ENCODE measurements at places on chromosomes 5 and 9.

- DNase-seq, result no peak
Observed at GRCh38 chr5:89435347-89435746, 552.4 kb upstream of the MEF2C start.

GRCh38 chr5:116573279-116573701 lies 1.3 kb downstream of the SEMA6A start:
- DNase-seq, result peak; percentile 69

DNA sequence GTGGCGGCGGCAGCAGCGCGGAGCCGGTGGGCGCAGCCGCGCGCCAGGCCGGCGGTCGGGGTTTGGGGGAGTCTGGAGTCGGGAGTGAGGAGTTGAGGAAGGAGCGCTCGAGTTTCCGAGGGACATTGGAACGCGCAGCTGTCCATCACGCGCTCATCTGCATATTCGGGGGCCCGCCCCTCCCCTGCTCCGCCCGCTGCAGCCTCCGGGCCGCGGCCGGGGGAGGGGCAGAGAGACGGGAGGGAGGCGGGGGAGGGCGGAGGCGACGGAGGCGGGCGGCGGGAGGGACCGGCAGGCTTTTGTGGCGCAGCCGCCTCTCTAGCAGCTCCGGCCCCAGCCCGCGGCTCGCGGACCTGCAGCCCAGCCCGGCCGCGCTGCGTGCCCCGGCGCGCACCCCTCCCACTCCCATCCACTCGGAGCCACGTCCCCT lies at the start of gene IRX2:
Gene IRX2 (minus strand): TSS at position 86 of the 430 bp plus-strand sequence. CDS start 264 bp downstream, outside the sequence.
- peak; percentile 87 for DNase-seq

GRCh38 chr5:1103505-1104326 lies 8.1 kb downstream of the SLC12A7 start:
- peak; percentile 88 for DNase-seq

- no peak for DNase-seq
Observed at GRCh38 chr5:112192072-112192471, 227.0 kb downstream of the EPB41L4A start.

DNA sequence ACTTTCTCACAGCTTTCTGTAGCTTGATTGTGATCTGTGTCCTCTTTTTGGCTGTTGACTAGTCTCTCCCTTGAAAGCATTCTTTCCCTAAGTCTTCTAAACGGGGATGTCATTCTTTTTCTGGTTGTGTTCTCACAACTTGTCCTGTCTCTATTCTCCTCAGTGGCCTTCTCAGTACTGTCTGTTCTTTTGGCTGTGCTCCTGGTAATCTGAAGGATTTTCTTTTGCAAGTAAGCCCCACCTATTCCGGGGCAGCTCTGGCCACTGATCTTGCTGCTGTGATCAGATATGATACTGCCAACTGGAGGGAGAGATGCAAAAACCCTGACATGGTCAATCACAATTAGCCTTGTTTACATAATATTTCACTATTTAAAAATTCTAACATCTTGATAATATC lies 172.2 kb downstream of the CDC42SE2 start:
- no peak for DNase-seq

- DNase-seq, result no peak
Observed at GRCh38 chr5:143870871-143871632, 59.1 kb downstream of the HMHB1 start.

- peak; percentile 29 for DNase-seq
Observed at GRCh38 chr5:173736374-173736773, 119.9 kb upstream of the BOD1 start.

DNA sequence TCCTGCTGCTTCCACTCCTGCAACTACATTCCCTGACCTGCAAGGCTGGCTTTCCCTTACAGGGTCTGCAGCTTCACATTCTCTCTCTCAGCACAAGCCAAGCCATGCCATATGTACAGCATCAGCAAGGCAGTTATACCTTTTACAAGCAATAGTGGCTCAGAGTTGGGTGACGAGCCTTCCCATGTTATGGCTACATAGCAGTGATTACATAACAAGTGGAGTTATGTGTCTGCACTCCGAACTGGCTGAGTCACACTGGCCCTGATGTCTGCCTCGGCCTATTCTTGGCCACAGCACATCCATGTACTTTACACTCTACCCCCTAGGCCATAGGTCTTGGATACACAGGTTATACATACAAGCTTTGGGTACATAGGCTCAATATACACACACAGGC lies 52.0 kb upstream of the SNCAIP start:
- no peak for DNase-seq

- DNase-seq, result no peak
Observed at GRCh38 chr5:124708086-124708485, 38.4 kb downstream of the ZNF608 start.

DNA sequence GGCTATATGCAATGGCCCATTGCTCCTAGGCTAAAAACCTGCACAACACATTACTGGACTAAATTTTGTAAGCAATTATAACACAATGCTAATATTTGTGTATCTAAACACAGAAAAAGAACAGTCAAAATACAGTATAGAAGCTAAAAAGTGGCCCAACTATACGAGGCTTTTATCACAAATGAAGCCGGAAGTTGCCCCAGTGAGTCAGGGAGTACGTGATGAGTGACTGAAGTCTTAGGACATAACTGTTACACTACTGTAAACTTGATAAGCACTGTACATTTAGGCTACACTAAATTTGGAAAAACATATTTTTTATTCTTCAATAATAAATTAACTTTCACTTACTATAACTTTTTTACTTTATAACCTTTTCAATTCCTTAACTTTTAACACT lies 105.2 kb upstream of the PRR16 start:
- DNase-seq, result no peak

- no peak for DNase-seq
Observed at GRCh38 chr5:33840927-33841547, 50.8 kb downstream of the ADAMTS12 start.

DNA sequence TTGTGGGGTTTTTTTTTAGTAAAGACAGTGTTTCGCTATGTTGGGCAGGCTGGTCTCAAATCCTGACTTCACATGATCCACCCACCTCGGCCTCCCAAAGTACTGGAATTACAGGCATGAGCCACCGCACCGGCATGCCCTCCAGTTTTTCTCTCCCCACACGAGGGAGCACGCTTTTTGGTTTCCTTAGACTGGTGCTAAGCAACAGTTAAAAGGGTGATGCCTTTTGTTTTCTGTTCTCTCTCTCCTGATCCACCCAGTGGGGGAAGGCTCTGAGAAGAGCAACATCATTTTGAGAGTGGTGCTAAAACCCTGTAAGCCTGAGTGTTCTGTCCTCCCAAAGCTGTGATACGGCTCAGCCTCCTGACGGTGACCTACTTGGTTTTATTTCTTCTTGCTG lies 146.6 kb downstream of the MAN2A1 start:
- DNase-seq, result no peak

- no peak for DNase-seq
Observed at GRCh38 chr5:134136221-134136631, 21.7 kb downstream of the TCF7 start.

GRCh38 chr5:109987970-109988369 lies 298.2 kb downstream of the MAN2A1 start:
- no peak for DNase-seq

GRCh38 chr5:56873056-56873455 lies 36.3 kb upstream of the SETD9 start:
- DNase-seq, result no peak

- DNase-seq, result no peak
Observed at GRCh38 chr5:64963278-64963677, 194.5 kb downstream of the CWC27 start.

- DNase-seq, result no peak
Observed at GRCh38 chr5:157066080-157066479, 7.2 kb upstream of the HAVCR1 start.

GRCh38 chr5:119651486-119651885 lies 22.1 kb downstream of the FAM170A start:
- DNase-seq, result no peak

GRCh38 chr5:180665682-180666404 lies 16.4 kb upstream of the FLT4 start:
- no peak for DNase-seq

DNA sequence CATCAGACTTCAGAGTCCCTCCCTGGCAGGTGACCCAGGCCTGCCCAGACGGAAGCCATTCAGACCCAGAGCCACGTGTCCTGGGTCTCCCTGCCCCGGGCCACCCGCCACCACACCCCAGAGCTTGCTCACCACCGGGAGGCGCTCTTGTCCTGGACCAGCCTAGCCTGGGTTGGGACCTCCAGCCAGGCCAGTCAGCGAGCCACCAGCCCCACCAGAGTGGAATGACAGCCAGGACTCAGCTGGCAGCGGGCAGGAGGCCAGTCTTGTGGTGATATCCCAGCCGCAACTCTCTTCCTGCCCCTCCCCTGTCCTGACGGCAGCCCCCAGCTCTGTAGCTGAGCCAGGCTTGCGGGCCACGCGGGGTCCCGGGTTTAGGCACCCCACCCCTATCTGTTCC lies 1.7 kb upstream of the PTGDS start:
- DNase-seq, result peak; percentile 68

GRCh38 chr5:35438786-35439185 lies 178.9 kb upstream of the SPEF2 start:
- DNase-seq, result no peak

GRCh38 chr5:138953387-138954256 lies 78.5 kb upstream of the LRRTM2 start:
- DNase-seq, result peak; percentile 83

DNA sequence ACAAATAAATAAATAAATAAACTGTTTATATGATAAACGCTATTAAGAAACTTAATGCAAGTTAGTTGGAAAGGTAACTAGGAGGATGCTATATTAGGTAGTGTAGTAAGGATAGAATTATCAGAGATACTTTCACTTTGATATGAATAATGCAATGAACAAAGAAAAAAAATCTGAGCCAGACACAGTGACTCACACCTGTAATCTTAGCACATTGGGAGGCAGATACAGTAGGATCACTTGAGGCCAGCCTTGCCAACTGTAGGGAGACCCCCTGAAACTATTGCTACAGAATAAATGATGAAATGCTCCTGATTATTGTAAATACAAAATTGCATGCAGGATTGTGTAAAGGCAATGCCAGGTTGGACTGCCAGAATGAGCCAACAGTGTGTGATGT lies 109.2 kb downstream of the ANXA2R start:
- DNase-seq, result no peak

DNA sequence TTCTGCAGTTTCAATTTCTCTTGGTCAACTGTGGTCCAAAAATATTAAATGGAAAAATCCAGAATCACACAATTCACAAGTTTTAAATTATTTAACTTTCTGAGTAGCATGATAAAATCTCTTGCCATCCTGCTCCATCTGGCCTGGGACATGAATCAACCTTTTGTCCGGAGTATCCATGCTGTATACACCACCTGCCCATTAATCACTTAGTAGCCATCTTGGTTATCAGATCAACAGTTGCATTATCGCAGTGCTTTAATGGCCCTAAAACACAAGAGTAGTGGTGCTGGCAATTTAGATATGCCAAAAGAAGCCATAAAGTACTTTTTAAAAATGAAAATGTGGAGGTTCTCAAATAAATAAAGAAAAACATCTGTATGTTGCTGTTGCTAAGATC lies 25.3 kb downstream of the EFCAB9 start:
- no peak for DNase-seq

DNA sequence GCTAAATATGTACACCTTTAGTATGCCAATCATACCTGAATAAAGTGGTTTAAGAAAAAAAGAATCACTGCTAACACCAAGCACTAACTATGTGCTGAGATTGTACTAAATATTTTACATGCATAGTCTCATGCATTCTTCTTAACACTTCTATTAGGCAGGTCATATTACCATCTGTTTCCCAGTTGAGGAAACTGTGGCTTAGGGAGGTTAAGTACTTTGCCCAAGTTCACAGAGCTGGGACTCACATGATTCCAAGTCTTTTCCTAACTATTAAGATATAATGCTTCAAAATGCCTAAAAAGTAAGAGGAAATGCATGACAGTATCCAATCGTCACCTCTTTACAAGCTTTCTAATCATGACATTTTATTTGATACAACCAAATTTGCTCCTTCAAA lies 69.2 kb upstream of the PLPP6 start:
- DNase-seq, result no peak

- DNase-seq, result no peak
Observed at GRCh38 chr5:157468293-157468965, 8.4 kb downstream of the NIPAL4 start.

GRCh38 chr9:22049411-22049810 lies 40.3 kb upstream of the CDKN2B start:
- no peak for DNase-seq

DNA sequence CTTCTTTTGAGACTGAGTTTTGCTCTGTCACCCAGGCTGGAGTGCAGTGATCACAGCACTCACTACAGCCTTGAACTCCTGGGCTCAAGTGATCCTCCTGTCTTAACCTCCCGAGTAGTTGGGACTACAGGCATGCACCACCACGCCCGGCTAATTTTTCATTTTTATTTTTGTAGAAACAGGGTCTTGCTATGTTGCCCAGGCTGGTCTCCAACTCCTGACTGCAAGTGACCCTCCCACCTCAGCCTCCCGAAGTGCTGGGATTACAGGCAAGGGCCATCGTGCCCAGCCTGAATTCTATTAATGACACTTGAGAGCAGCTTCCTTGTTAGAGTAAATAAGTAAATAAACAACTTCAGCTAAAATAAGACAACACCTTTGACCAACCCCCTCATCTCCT lies 12.3 kb downstream of the ROR2 start:
- no peak for DNase-seq

DNA sequence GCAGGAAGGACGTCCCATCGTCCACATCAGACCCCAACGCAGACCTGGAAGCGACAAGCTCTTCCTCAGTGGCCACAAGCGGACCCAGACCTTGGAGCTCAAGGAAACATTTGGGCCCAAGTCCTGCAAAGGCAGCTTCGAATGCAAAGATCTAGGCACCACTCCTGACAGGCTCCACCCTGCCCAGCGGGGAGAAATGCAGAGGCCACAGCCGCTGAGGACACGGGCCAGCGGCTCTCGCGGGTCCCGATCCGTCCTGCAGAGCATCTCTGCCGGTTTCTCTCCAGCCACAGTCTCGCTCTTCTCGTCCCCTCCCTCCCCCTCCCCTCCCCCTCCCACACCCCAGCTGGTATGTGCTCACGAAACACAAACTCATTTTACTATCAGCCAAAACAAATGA lies 4.9 kb downstream of the SOHLH1 start:
- no peak for DNase-seq
